ENCODE measurements at places on chromosomes 6 and 20. TPM values are rescaled to one million over a fixed set of nuclear protein-coding genes. Genes with fewer than 3 reads are reported as not detected.
A peak's percentile ranks its signal among the peaks of the same experiment; 100 is the strongest.

- no peak for DNase-seq
Measured at GRCh38 chr6:74939151-74939708, 266.6 kb downstream of the COL12A1 start.

DNA sequence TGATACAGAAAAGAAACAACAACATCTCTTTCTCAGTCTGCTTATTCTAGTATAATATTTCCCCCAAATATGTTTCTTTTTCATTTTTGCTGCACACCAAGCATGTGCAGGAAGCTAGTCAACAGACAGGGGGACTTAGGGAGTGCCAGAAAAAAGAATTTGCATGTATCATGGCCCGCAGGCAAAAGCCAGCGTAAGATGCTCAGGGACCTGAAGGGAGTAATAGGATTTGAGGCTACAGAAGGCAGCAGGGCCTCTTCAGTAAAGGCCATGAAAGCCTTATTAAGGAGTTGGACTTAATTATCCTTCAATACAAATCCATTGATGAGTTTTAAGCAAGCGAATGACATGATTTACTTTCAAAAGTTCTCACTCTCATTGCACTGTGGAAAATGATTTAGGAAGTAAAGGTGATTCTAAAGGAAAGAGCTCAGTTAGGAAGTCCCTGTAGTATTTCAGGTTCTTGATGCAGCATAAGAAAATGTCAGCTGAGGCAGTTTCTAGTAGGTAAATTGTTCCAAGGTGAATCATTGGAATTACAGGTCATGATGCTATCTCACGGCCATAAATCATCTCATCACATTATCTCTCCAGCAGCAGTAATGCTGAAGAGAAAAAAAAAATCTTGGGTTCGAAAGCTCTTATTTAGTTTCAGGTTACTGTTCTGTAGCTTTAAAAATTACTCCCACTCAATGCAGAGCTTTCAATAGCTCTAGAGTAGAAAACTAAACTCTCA lies 94.8 kb downstream of the PTCHD4 start:
- DNase-seq, result no peak

DNA sequence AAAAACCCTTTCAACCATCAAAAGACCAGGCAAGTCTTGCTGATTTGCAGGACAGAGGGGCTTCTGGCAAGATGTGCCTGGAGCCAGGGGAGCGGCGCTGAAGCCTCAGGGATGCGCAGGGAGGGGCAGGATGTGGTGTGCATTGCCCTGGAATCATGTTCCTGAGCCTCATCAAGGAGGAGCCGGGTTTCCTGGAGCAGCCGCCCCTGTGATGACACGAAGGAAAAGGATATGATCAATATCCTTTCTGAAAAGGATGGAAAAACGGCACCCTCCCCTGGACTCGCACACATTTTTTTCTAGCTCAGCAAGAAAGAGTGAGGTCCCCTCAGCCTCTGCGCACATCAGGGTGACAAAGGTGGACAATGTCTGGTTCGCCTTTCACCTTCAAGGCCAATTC lies 173.1 kb upstream of the SSTR4 start:
- peak; percentile 64 for DNase-seq

DNA sequence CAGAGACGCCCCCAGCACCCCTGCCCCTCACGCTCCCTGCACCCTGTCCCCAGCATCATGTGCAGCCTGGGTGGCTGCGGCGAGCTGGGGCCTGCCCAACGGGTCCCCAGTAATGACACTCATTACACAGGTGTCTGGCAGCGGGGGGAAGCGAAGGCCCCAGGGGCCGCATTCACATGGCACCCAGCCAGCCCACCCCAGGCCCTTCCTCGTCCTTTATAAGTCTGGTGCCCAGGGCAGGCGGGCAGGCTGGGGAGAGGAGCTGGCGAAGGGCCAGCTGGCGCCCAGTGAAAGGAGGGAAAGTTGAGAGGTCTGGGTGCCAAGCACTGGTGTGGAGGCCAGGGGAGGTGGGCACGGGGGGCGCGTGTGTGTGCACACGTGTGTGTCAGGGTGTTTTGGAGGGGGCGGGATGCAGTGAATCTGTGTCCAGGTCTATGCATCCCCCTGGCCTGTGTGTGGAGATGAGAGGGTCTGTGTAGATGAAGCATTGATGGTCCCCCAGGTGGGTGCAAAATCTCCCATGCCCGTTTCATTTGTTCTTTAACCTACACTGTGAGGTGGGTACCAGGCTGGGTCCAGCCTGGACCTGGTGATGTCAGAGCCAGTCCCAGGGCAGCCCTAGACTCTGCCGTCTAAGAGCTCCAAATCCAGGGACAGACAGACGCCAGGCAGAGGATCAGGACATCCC lies 105.3 kb downstream of the CEBPB start:
- no peak for DNase-seq

- DNase-seq, result no peak
Measured at GRCh38 chr6:126919947-126920346, 198.5 kb upstream of the RSPO3 start.

DNA sequence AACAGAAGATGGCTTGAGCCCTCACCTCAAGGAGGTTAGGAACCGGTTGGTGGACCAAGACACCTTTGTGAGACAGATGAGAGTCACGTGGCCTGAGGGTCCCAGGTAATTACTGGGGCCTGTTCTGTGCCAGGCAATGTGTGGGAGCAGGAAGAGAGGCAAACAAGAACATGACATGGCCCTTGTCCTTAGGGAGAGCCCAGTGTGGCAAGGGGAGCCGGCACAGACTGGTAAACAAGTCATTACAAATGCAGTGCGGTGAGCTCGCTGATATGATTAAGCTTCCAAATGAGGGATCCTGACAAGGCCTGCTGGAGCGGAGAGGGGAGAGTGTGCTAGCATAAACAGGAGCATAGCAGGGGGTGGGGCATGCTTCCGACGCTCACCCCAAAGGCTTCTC lies 55.6 kb downstream of the ZNF831 start:
- DNase-seq, result no peak

GRCh38 chr6:143673669-143674068 lies 4.1 kb upstream of the PHACTR2 start:
- peak; percentile 83 for DNase-seq

GRCh38 chr6:53315086-53315724 lies 33.5 kb downstream of the ELOVL5 start:
- DNase-seq, result no peak

DNA sequence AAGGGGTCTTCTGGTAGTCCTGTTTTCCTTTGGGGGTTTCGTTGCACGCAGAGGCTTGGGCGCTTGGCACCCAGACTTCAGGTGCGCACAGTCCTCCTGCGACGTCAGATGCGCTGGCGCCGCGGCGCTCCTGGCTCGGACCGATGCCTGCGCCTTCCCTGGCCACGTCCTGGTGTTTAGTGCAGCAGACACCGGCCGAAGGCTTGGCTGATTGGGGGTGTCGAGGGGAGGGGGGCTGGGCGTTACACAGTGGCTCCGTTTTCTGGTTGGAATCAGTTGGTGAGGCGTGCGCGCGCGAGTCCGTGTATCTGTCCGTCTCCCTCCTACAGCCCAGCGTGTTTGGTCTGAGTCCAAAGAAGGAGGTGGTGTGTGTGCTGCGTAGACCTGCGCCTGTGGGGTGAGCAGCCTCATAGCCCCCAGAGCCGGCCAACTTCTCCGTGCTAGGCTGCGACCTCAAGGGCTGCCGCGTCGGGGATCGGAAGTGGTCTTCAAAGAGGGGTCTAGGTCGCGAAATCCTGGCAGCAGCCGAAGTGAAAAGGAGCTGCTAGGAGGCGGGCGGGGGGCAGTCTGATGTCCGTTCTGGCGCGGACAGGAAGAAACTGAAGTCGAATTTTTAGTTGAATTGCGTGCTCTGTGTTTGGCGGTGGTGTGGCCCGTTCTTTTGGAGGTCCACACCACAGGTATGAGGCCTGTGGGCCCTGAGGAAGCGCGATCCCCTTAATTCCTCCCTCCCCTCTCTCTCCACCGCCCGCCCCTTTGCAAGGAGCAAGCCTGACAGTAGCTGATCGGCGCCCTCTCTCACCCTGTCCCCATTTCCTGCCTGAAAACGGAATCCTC lies 1.5 kb downstream of the SYNDIG1 start:
- DNase-seq, result no peak

- peak; percentile 89 for DNase-seq
Measured at GRCh38 chr20:5072756-5073659, 46.8 kb downstream of the PCNA start.

DNA sequence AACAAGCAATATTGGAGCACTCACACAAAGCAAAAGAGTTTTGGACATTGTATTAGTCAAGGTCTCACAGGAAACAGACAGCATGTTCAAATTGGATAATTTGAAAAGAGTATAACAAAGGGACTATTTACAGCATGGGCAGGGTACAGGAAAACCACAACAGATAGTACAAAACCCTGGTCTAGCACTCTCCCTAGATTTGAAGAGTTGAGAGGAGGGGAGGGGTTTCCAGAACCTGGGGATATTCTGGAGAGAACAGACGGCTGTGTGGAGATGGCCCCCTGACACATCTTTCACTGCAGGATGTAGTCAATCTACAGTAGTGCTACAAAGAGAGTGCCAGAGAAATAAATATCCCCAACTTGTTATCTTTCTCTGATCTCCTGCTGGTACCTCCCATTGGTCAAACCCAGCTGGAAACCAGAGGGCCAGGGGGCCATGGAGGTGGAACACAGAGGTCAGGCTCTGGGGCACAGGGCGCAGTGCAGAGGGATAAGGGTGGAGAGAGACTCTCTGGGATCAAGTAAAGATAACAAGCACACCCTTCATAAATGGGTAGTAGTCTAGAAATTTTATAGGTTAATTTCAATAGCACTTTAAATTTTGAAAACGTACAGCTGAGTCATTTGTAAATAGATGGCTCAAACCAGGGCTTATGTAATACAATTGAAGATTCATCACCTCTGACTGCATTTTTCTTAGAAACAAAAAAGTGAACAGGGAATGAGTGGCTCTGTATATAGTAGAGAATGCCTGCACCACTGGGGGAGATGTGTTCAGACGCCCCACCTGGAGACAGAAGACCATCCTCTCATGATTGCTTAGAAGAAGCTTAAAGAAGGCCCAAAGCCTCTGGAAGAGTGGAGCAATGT lies 25.7 kb downstream of the RCAN2 start:
- DNase-seq, result peak; percentile 22

DNA sequence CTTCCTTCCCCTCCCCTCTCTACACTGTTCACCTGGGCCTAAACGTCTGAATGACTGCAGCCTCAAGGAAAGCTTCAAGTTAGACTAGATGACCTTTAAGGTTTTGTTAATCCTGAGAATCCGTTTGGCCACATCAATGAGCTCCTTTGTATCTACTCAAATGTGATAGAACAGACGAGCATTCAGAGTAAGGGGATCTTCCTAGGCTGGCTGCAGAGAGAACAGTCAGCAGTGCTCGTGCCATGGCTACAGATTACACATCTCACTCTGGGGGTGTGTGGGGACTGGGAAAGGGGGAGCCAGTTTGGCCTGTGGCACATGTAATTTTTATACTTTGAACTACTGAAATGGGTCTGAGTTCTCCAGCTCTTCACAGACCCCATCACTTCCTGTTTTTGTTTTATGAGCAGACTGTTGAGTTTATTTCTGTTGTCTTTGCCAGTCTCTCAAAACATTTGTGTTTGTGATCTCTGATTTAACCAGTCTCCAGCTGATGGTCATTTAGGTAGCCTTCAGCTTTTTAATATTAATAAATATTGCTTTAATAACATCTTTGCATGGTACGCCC lies 50.9 kb downstream of the KCNS1 start:
- DNase-seq, result no peak

- peak; percentile 91 for DNase-seq
Measured at GRCh38 chr20:63653041-63653973, at the start of gene STMN3. STMN3 (minus strand) TSS chr20:63653424; CDS start chr20:63653345, 79 bp downstream.

DNA sequence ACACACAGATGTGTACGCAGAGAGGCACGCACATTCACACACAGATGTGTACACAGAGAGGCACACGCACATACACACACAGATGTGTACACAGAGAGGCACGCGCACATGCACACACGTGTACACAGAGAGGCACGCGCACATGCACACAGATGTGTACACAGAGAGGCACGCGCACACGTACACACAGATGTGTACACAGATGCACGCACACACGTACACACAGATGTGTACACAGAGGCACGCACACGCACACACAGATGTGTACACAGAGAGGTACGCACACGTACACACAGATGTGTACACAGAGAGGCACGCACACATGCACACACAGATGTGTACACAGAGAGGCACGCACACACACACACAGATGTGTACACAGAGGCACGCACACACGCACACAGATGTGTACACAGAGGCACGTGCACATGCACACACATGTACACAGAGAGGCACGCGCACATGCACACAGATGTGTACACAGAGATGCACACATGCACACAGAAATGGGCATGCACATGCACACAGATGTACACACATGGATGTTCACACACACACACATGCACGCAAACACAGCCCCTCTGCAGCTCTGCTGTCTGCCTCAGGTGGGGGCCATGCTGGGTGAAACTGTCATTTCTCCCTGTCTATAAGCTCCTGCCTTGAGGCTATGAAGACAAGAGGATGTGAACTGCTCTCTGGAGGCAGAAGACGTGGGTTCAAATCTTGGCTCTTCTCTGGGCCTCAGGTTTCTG lies 14.3 kb upstream of the MYT1 start:
- no peak for DNase-seq

DNA sequence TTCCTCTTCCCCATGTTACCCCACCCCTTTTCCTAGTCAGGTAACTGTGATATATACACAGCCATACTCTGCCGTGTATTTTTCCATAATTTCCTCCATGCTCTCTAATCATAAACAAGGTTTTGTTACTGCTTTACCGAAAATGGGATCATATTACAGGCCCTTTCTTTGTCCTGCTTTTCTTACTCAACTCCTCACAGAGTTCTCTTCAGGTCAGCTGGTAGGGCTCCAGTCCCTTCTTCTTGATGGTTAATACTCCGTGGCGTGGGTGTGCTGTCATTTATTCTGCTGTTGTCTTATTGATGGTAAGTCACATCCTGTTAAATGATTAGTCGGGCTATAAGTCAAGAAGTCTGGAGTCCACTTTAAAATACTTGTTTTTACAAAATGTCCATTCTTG lies 24.9 kb upstream of the PI16 start:
- no peak for DNase-seq

GRCh38 chr6:130932438-130932837 lies 105.2 kb downstream of the SMLR1 start:
- no peak for DNase-seq

The LY6G6C gene
- total RNA-seq, result not detected

The BPIFB2 gene
- total RNA-seq, result not detected

The SLC17A2 gene
- not detected for total RNA-seq

The C6orf58 gene
- total RNA-seq, result 0.39 TPM

The PCK1 gene
- not detected for total RNA-seq

The IRAK1BP1 gene
- total RNA-seq, result 4.0 TPM

The CCR6 gene
- not detected for total RNA-seq

The ESR1 gene
- total RNA-seq, result not detected

The ENPP1 gene
- 5.3 TPM for total RNA-seq

The TSBP1 gene
- total RNA-seq, result not detected

The KCNK15 gene
- 1.3 TPM for total RNA-seq

The NNAT gene
- not detected for total RNA-seq

All from Daoy (cell line).